Pancreas (tissue), 10 donors: ENCODE measurements at places on chromosomes 11 and 22. TPM values are rescaled to one million over a fixed set of nuclear protein-coding genes. Genes with fewer than 3 reads are reported as not detected.

- peaks cover 36% of the 10 kb centered on the region for H3K4me1 ChIP-seq
- DNase-seq, result peak; percentile 88
- no peaks in the 10 kb centered on the region for H3K27me3 ChIP-seq
These were observed at the start of gene EIF3L for GRCh38 chr22:37849089-37849751. TSS of gene EIF3L (plus strand) at chr22:37849419. CDS start at chr22:37849450, 31 bp downstream.

DNA sequence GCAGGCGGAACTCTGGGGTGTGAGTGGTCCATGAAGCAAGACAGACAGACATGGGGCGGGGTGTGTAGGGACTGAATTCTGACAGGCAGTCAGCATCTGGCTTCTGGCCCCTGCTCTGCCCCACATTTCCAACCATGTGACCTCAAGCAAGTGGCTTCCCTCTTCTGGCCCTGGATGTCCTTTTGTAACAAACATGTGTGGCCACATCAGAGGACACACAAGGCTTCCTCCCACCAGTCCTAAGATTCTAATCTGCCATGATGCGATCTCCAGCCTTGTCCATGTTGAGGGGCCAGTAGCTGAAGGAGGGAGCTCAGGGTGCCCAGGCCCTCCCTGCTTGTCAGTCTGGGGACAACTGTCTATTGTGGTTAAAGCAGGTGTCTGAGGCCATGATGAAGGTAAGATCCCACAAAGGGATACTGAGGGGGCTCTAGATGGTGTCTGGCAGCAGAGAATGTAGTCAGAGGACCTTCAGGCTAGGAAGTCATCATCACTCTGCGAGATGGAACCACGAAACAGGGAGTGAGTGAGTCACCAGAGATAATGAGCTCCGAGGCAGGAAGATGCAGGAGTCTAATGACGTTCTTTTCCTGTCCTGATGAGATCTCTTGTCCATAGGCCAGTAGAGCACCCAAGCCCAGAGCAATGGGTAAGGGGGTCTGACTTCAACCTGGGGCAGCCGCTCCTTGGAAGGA lies 27.4 kb downstream of the DRD2 start:
- no peak overlapping the region for H3K27ac ChIP-seq
- H3K4me3 ChIP-seq, result no peak overlapping the region
- no peaks in the 10 kb centered on the region for H3K4me1 ChIP-seq
- no peak for DNase-seq
- no peaks in the 10 kb centered on the region for H3K36me3 ChIP-seq
- peaks cover 6% of the 10 kb centered on the region for H3K27me3 ChIP-seq

DNA sequence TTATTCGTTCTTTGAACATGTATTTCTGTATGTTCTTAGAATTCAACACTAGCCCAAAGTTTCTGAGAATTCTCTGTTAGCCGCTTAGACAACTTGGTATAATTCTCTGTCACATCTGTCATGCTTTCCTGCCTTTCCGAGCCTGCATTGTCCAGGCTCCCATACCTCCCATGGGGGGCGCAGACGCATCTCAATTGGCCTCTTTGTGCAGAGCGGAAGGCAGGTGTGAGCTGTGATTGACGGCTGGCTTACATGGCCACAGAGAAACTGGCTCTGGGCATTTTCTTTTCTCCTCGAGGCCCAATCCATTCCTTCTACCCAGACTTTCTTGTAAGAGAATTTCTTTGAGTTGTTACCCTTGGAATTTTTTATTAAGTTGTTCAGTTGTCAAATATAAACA lies 132.7 kb upstream of the SESN3 start:
- H3K27me3 ChIP-seq, result no peaks in the 10 kb centered on the region
- no peak overlapping the region for H3K4me3 ChIP-seq
- no peaks in the 10 kb centered on the region for H3K4me1 ChIP-seq

DNA sequence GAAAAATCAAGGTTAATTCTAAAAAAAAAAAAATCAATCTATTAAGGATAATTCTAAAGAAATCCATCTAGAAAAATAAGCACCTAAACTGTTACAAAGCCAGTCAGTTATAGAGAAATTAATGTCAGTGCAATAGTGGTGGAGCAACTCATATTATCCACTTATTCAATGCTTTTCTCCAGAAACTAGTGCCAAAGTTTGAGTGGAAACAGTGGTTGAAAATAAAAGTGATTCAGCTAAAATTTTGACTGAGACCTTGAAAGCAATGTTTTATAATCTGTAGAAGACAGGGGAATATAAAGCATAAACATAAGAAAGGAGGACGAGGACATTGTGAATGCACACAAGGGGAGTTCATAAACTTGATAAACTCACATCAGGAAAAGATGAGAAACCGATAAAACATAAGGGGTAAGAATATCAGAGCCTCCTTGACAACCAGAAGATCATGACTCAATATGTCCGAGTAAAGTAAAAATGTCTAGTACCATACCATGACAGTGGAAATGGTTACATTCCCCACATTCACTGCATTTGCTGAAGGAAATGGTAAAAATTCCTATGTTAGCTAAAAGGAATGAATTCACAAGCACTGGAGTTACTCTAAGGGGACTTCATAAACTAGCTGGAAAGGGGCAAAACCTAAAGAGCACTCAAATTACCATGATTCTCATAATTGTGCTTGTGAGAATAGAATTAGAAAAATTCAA lies 58.7 kb upstream of the SLC5A12 start:
- no peak overlapping the region for H3K4me3 ChIP-seq
- no peaks in the 10 kb centered on the region for H3K27me3 ChIP-seq
- no peak overlapping the region for H3K27ac ChIP-seq
- no peaks in the 10 kb centered on the region for H3K4me1 ChIP-seq

DNA sequence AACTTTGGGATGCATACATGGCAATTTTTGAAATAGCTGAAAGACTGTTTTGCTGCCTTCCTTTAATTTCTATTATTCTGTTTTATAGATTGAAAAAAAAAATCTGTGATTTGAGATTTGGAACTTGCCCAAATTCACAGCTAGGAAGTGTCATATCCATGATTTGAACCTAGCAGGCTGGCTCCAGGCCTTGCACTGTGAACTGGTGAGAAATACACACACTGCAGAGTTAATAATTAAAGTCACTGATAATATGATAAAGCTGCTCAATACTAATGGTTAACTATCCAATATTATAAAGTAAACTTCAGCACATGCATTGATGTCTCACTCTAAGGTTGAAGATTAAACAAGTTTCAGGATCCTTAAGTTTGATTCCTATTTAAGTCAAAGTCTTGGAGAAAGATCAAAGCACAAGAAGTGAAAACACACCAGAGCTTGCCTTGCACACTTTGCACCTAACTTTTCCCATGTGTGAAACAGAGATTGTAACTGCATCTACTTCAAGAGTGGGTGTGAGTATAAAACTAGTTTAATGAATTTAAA lies 150.6 kb upstream of the CCDC179 start:
- H3K4me1 ChIP-seq, result peaks cover 10% of the 10 kb centered on the region
- H3K36me3 ChIP-seq, result no peaks in the 10 kb centered on the region
- H3K27ac ChIP-seq, result no peak overlapping the region

DNA sequence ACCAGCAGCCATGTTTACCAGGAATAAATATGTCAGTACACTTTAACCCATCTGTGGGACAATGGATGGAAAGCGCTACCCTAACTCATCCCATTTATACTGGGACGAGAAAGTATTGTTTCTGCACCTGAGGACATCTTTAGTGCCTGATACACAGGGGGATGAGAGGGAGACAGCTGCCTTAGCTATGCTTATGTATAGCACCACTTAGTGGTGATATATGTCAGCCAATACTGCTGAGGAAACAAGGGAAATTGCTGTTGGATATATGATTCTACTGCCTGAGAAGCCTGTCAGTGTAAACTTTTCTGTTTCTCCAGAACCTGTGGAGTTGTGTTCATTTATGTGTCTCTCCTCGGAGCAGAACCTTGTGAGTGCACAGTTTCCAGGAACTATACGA lies 13.3 kb upstream of the CEP295 start:
- no peaks in the 10 kb centered on the region for H3K36me3 ChIP-seq
- no peak for DNase-seq
- no peak overlapping the region for H3K27ac ChIP-seq
- no peaks in the 10 kb centered on the region for H3K27me3 ChIP-seq

RIMBP3C gene
- polyA plus RNA-seq, result 0.12 TPM

CALCA gene
- polyA plus RNA-seq, result not detected

PNPLA3 gene
- polyA plus RNA-seq, result 0.07 TPM
